ENCODE measurements at places on chromosomes 3 and 15.

DNA sequence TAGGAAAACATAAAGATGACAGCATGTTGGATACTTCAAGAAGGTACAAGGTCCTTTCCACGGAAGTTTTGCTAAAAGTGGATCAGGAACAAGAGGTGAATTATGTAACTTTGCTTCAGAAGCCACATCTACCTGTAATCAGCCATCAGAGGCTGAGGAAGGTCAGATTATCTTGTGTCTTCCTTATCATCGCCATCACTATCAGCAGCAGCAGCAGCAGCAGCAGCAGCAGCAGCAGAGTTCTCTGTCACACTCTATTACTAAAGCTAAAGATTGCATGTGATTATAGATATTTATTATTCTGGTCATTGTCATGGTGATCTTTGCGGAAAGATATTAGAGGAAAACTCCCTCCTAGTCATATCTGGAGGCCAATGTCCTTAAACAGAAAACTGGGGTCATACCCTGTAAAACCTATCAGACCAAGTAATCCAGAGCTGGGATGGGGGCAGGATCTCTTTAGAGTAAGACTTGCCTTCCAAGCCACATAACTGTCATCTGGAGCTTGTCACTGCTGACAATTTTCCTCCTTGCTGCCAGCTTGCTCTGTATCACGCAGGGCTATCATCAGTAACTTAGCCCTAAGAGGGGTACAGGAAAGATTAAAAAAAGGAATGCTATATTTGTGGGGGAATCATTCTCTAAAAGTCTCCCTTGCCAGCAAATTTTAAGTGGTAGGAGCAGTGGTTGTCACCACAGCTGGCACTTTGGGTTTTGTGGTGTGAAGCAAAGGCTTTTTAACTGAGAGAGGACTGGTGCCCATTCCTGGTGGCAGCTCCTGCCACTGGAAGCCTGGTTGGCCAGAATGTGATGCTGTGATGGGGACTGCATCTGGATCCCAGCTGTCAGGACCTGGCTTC is 130.9 kb upstream of the RASGRP1 start:
- DNase-seq = no peak

DNA sequence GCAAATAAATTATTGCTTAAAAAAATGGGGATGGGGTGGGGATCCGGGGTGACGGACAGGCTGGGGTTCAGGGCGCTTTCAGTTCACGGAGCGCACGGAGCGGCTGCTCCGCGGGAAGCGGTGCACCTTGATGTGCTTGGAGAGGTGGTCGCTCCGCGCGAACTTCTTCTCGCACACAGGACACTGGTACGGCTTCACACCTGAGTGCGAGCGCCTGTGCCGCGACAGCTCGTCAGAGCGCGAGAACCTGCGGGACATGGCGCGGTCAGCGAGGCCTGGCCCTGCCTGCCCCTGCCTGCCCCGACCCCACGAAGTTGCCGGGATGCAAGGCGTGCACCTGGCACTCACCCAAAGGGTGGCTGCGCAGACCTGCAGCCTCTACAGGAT is 13.6 kb downstream of the KLF15 start:
- no peak for DNase-seq

DNA sequence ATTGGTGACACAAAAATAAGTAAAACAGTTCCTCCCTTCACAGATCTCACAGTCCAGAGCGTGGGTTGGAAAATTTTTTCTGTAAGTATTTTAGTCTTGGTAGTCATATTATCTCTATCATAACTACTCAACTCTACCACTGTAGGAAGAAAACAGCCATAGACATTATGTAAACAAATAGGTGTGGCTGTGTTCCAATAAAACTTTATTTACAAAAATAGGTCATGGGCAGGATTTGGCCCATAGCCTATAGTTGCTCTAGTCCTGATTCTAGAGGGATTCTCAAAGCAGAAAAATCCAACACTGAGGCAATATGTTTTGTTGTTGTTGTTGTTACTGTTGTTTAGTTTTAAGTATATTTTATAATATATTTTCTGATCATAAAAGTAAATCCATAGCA is 206.1 kb upstream of the GADL1 start:
- no peak for DNase-seq

GRCh38 chr15:95274101-95274500 is 1042.7 kb downstream of the MCTP2 start:
- no peak for DNase-seq

DNA sequence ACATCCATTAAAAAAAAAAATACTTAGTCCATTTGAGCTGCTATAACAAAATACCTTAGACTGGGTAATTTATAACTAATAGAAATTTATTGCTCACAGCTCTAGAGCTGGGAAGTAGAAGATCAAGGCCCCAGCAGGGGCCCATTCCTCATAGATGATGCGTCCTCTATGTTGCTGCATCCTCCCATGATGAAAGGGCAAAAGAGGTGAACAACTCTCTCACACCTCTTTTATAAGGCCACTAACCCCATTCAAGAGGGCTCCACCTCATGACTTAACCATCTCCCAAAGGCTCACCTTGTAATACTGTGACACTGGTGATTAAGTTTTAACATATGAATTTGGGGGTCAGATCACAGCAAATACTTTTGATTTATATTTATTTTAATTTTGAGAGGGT is 3.0 kb upstream of the TLNRD1 start:
- no peak for DNase-seq

GRCh38 chr3:173857154-173857553 is 459.6 kb downstream of the NLGN1 start:
- DNase-seq = no peak

GRCh38 chr3:85524104-85524503 is 565.3 kb downstream of the CADM2 start:
- DNase-seq = no peak

DNA sequence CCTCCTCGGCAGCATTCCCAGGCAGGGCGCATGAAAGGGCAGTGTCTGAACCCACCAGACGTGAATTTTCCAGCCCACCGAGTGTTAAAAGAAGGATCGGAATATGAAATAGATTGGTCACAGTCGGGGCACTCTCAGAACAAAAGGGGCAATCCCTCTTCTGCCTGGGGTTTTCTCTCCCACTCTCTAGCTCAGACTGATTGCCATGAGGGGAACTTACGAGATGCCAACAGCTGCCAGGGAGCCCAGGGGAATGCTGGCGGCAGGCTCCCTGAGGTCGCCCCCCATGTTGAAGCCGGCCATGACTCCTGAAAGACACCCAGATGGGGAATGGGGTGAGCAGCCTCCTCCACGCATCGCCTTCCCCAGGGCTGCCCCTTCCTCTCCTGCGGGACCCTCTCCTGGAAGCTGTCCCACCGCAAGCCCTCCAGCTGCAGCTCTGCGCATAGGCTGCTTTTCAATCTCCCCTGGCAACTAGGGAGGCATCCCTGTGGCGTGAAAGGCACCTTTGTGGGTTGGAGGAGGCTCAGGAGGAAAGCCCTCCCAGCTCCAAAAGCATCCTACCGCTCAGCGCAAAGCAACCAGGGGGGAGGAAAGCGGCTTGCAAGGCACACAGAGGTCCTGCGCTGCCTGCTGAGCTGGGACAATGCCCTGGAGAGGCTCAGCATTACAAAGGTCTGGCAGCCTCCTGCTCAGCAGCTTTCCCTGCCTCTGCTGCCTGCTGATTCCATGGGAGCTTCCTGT is 64.8 kb upstream of the HEG1 start:
- no peak for DNase-seq

GRCh38 chr3:138082085-138082991 is 33.1 kb downstream of the DZIP1L start:
- peak; percentile 93 for DNase-seq

- peak; percentile 83 for DNase-seq
Measured at GRCh38 chr3:10196389-10197052, 31.8 kb downstream of the IRAK2 start.

GRCh38 chr3:168251371-168251770 is 155.6 kb upstream of the GOLIM4 start:
- no peak for DNase-seq

DNA sequence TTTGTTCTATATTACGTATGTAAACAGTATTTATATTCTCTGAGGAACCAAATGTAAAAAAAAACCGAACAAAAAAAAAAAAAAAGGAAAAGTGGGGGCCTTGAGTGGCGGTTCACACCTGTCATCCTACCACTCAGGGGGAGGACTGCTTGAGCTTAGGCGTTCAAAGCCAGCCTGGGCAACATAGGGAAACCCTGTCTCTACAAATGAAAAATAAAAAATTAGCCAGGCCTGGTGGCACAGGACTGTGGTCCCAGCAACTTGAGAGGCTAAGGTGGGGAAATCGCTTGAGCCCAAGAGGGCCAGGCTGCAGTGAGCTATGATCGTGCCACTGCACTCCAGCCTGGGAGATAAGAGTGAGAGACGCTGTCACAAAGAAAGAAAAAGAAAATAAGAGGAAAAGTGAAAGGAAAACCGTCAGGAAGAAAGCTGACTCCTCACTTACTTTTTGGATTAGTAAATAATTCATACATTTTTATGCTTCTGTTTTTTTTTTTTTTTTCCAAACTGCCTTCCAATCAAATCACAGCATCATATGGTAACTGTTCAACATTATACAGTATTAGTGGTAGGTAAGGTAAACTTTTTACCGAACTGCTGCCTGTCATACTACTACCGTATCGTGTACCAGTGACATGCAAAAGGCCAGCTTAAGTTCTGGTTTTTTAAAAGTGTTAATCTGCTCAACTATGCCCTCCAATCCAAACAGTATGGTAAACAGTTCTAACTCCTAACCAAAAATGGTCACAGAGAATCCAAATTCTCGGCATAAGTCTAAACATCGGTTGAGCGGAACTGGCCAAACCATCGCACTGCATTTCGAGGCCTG is 1.2 kb downstream of the PHC3 start:
- DNase-seq = peak; percentile 34

DNA sequence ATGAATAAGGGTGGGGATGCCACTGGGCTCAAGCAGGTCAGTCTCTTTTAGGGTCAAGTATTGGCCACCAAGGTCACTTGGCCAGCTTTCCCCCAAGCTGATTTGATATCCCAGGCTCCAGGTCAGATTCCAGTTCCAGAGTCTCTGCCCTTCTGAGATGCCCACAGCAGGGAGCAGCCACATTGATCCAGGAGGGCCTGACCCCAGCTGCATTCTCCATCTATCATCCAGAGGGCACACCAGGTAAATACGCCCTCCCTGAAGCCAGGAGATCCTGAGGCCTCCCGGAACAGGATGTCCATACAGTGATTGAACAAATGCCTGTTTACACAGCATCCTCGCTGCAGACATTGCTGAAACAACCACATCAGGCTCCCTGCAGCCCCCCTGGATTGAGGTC is 264.6 kb upstream of the TLE3 start:
- DNase-seq = no peak

GRCh38 chr3:52534281-52535183 is 875 bp upstream of the NT5DC2 start:
- peak; percentile 37 for DNase-seq

- DNase-seq = peak; percentile 6
Measured at GRCh38 chr15:33679061-33679460, 289.2 kb upstream of the CHRM5 start.

DNA sequence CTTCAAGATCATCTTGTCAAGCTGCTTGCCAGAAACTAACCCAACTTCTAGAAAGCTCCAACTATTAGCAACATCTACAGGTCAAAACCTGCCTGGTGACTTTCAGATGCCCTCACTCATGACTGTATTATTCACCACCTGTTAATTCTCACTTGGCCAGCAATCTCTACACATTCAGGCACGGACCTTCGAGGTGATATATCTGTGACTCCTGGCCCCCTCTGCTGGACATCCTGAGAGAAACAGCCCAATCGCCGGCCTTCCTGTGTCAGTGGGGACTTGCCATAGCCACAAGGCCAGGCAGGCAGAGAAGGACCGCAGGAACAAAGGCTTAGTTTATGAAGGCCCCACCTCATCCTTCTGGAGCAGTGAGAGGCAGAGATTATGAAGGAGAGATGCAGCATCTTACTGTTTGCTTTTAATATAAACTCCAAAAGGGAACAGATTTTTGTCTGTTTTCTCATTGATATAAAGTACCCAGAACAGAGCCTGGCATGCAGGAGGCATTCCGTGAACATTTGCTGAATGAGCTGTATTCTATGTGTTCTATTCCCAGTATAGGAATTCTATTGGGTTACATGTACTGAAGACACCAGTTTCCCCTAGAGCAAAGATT is 24.4 kb upstream of the OCA2 start:
- DNase-seq = peak; percentile 81

GRCh38 chr3:89315750-89316470 is 208.5 kb downstream of the EPHA3 start:
- DNase-seq = no peak

DNA sequence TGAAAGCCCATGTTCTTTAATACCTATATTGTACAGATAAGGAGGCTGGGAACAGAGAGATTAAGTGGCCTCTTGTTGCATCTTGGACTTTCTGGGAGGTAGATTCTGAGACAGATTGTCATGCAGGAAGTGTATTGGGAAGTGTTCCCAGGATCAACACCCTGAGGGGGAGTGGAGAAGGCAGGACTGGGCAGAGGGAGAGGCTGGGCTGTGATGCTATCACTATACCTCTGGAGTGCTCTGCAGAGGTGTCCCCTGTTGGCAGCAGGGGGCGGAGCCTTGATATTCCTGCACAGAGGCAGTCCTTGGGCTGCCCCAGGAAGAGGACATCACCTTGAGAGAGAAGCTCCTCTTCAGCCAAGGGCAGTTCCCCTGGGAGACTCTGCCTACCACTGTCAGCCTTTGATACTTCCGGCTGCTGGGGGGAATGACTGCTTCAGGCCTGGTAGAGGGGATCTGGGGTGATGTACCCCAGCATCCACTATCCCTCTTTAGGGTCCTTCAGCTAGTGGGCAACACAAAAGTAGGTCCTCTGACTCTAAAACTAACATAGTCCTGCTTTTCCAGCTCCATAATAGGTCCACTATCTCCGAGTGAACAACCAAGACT is 97.4 kb upstream of the RNU6-1 start:
- DNase-seq = no peak

GRCh38 chr3:190272747-190273146 is 49.5 kb downstream of the CLDN1 start:
- DNase-seq = no peak
